Osteocyte (in vitro differentiated cells): ENCODE measurements at places on chromosomes 5 and 9. TPM values are rescaled to one million over a fixed set of nuclear protein-coding genes. Genes with fewer than 3 reads are reported as not detected.

INSL4 gene
- total RNA-seq: not detected in 2 replicates

NOXA1 gene
- total RNA-seq: 1.0 and 1.5 TPM in 2 replicates

PPP2R2B gene
- not detected in 2 replicates for total RNA-seq

OCLN gene
- total RNA-seq: 4.4 and 4.5 TPM in 2 replicates

PAPPA gene
- total RNA-seq: 214 and 229 TPM in 2 replicates

PLAC8L1 gene
- total RNA-seq: 1.4 and 2.1 TPM in 2 replicates

RNF44 gene
- 47.3 and 53.0 TPM in 2 replicates for total RNA-seq

BHMT2 gene
- not detected in 2 replicates for total RNA-seq

NOL6 gene
- total RNA-seq: 34.3 and 34.4 TPM in 2 replicates

AJM1 gene
- total RNA-seq: 4.4 and 4.5 TPM in 2 replicates

PCDHA1 gene
- not detected in 2 replicates for total RNA-seq

FBP2 gene
- not detected in 2 replicates for total RNA-seq

SPATA31E1 gene
- not detected in 2 replicates for total RNA-seq

ADAMTS19 gene
- total RNA-seq: 0.08 TPM in 1 of 2 replicates, not detected in the other

TMEM215 gene
- not detected in 2 replicates for total RNA-seq
